ENCODE measurements at places on chromosomes 2 and 18. TPM values are rescaled to one million over a fixed set of nuclear protein-coding genes. Genes with fewer than 3 reads are reported as not detected.

Gene FEV
- not detected for total RNA-seq

Gene SERPINB3
- total RNA-seq: not detected

Gene LYG2
- total RNA-seq: not detected

Gene SNTG2
- total RNA-seq: not detected

Gene BIRC6
- total RNA-seq: 154 TPM

Gene TRPM8
- under 0.01 TPM for total RNA-seq

Gene CXCR4
- 0.92 TPM for total RNA-seq

Gene TMEM18
- 13.4 TPM for total RNA-seq

Gene COL4A3
- total RNA-seq: 0.18 TPM

Gene CFAP221
- total RNA-seq: not detected

Measured in smooth muscle cell of bladder (primary cell).